CD8-positive, alpha-beta memory T cell (primary cell): ENCODE measurements at places on chromosomes 16 and 17.

- no peak for DNase-seq
These were observed 75.9 kb downstream of the CES1 start for GRCh38 chr16:55756963-55757362.

DNA sequence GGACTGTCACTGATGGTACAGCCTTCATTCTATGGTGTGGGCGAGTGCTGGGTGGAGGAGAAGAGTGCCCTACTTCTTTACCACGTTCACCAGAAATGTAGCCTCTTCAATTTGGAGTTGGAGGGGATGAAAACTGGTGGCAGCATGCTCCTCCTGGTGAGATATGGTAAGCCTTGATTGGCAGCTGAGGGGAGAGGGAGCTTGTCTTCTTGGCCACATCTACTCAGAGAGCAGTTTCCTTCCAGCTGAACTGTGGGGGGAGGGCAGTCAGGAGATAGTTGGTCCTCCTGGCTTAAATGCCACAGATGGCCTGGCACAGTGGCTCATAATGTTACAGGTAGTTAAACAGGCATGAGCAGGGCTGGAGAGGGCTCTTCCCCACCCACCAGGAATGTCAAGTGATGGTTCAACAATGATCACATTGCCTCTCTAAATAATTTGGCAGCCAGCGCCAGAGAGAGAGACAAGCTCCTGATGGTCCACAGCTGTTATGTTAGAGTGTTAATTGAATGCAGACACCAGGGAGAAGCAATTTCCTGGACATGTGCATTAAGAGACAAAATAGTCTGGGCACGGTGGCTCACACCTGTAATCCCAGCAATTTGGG, 9.0 kb upstream of the MAPK3 start:
- no peak for DNase-seq

GRCh38 chr17:79711715-79712305, 18.9 kb upstream of the ENPP7 start:
- DNase-seq, result no peak

DNA sequence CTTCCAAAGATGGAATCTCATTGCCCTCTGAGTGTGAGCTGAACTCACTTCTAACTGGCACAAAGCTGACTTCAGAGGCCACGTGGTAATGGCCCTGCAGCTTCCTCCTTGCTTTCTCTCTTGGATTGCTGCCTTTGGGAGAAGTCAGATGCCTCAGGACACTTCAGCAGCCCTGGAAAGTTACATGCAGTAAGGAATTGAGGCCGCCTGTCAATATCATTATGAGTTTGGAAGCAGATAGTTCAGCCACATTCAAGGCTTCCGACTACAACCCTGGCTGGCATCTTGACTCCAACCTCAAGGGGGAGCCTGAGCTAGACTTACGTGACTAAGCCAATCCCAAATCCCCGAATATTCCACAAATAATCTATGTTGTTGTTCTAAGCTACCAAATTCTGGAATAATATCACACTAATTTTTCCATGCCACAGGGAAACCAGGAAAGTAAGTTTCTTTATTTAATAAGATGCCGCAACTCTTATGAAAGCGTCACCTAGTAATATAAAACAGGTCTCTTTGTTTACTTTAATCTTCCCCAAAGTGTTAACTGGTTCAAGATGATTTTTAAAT, 13.6 kb downstream of the CEP20 start:
- no peak for DNase-seq
